ENCODE measurements at places on chromosomes 2 and 18. TPM values are rescaled to one million over a fixed set of nuclear protein-coding genes. Genes with fewer than 3 reads are reported as not detected.

The RPRM gene
- not detected for total RNA-seq

The HTRA2 gene
- total RNA-seq = 31.9 TPM

The LYPD1 gene
- 0.14 TPM for total RNA-seq

The CRYGC gene
- not detected for total RNA-seq

The EHD3 gene
- total RNA-seq = 1.4 TPM

The LYG2 gene
- total RNA-seq = not detected

The SIX3 gene
- 4.1 TPM for total RNA-seq

The COL6A3 gene
- total RNA-seq = under 0.01 TPM

The SULT1C4 gene
- total RNA-seq = not detected

Measured in nasal cavity respiratory epithelium epithelial cell of viscerocranial mucosa (primary cell).